ENCODE measurements at places on chromosomes 7 and 10.

- no peak for DNase-seq
Measured at GRCh38 chr7:131606346-131607290, 50.2 kb upstream of the PODXL start.

DNA sequence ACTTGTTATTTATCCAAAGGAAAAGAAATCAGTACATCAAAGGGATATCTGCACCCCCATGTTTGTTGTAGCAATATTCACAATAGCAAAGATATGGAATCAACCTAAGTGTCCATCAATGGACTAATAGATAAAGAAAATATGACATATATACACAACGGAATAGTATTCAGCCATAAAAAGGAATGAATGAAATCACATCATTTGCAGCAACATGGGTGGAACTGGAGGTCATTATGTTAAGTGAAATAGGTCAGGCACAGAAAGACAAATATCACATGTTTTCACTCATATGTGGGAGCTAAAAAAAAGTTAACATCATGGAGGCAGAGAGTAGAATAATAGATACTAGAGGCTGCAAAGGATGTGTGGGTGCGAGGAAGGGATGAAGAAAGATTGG is 25.0 kb upstream of the KAT6B start:
- no peak for DNase-seq

GRCh38 chr7:132169730-132170129 is 406.5 kb downstream of the PLXNA4 start:
- no peak for DNase-seq

- DNase-seq, result peak; percentile 41
Measured at GRCh38 chr7:2063563-2064260, 169.0 kb downstream of the MAD1L1 start.

DNA sequence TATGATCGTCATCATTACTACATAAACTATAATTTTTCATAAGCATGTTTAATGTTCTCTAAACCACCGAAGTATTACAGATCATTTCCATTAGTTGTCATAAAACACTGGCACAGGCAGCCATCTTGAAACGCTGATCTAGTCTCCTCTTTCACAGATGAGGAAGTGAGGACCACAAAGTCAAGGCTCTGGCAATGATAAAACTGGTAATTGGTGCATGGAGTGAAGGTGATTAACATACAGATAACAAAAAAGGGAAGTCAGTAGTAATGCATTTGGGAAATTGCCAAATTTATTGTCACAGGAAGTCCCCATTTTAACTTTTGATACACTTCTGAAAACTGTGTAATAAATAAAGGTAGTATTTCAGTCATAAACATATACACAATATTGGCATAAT is 49.3 kb downstream of the FBXL13 start:
- DNase-seq, result no peak

- no peak for DNase-seq
Measured at GRCh38 chr10:65320236-65321026, 1605.4 kb upstream of the LRRTM3 start.

- peak; percentile 96 for DNase-seq
Measured at GRCh38 chr7:56046721-56047445, 4.4 kb downstream of the PSPH start.

DNA sequence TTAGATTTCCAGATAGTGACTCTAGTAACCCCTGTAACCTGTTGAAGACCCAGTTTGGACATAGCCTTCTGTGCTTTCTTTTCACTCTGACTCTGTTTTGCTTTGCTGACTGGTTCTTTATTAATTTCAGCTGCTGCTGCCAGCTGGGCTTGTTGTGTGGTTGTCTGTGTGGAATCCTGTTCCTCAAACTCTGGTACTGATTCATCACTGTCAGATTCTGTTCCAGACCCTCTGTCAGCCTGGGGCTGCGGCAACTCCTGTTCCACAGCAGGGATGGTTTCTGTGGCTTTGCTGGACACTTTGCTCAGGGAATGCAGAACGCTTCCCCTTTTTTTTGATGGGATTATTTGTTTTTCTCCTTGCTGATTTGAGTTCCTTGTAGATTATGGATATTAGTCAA is 104.9 kb downstream of the SEC23IP start:
- DNase-seq, result no peak

Measured in iris pigment epithelial cell (primary cell).